ENCODE measurements at places on chromosomes 6 and 20.

GRCh38 chr6:3532296-3532916, 75.6 kb upstream of the SLC22A23 start:
- no peak for DNase-seq

DNA sequence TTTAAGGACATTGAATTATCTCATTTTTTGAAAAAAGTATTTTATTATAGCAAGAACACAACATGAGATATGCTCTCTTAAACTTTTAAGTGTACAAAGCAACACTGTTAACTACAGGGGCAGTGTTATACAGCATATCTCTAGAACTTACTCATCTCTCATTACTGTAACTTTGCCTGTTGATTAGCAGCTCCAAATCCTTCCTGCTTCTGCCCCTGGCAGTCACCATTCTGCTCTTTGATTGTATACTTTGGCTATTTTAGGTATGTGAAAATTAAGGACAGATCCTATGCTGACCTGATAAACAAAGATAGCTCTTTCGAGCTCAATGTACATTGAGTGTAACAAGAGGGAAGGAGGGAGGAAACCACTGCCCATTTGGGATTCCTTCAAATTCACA, 1349.8 kb upstream of the GJE1 start:
- no peak for DNase-seq

DNA sequence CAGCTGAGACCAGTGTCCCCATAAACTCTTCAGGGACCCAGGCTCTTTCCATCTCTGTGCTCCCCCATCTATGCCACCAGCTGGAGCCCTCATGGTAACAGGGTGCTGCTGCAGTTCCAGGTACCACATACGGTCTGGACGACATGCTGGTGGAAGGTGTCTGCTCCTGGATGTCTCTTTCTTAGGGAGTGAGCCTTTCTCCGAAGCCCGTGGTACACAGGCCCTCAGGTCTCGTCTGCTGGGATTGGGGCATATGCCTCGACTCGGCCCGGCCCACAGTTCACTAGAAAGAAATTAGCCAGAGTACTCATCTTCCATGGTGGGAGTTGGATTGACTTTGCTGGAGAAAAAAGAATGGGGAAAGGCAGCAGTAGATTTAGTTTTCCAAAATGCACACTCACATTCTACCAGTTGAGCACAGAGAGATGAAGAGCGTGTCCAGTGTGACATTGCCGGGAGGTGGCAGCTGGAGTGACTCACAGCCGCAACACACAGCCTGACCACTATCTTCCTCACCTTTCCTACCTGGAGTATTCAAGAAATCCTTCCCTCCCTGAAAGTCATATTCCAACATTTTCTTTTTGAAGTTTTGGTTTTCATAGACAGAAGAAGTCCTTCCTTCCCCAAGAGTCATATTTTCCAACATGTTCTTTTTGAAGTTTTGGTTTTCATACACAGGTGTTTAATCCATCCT, 18.6 kb upstream of the SPO11 start:
- DNase-seq, result no peak

DNA sequence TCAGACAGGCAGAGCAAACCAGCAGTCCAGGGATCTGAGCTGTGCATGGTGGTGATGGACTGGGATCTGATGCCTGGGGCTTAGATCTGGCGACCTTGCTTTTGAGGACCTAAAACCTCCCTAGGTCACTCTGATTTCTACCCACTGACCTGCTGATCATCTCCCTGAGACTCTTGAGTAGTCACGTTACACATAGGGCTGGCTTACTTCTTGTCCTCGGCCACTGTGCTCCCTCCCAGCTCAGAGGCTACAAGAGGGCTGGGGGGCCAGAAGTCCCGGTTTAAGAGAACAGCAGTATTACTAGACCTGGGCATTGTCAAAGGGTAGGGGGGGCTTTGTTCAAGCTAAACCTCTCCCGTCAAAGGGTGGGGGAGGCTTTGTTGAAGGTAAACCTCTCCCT, 5.5 kb downstream of the DYNLT1 start:
- no peak for DNase-seq

DNA sequence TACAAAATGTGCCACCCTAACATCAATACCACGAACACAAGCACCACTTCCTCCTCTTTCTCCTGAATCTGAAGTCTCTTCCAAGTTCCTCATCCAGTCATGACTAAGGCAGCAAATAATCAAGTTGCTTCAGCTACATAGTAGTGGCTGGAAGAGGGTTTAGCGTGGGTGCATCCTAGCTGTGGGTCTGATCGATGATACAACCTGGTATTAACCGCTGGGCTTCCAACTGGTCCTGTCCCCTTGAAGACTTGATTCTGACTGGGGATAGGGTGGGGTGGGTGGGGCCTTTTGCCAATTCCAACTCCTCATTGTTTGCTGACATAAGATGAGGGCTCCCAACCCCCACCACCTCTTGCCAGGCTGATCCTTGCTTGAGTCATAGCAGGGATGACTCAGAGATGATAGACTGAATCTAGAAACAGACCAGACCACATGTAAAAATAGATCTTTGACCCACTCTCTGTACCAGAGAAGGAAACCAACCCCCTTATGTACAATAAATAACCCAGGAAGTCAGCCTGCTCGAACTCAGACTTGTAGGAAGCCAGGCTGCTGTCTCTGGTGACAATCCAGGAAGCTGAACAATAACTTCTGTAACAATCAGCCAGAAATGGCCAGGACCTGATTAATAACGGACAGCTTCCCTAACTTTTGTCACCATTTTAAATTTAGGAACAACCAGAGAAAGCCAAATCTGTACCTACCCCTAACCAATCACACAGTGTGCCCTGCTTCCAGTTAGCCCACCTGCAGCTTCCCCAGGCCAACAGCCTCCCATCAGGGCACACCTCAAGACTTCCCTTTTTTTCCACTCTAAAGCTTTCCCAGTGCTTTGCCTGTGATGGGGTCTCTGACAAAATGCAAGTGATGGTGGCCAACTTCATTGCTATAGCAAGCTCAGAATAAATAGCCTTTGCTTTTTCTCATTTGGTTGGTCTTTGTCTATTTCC, 68.9 kb upstream of the FAM184A start:
- DNase-seq, result peak; percentile 65

GRCh38 chr20:56005389-56005715, at the start of gene CBLN4:
Gene CBLN4 (minus strand): TSS chr20:56005519. CDS start chr20:56004171, 1,348 bp downstream.
- DNase-seq, result no peak

DNA sequence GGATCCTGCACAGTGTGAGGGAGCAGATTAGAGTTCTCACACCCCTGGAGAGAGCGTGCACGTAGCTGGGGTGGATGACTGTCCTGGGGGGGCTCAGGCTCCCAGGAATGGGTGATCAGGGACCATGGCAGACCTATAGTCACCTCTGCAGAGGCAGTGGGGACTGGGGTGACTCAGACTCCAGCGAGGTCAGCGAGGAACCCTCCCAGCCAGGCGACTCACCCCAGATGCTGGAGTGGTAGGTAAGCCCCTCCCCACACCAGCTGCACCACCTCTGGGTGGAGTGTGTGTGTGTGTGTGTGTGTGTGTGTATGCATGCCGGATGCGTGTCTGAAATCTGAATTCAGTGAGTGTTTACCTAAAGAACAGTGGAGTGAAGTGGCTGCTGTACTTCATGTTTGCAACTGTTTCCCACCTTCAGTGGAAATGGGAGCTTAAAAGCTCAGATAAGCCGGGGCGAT, 17.4 kb upstream of the GTSF1L start:
- no peak for DNase-seq

- DNase-seq, result no peak
Observed at GRCh38 chr20:50655311-50655880, 35.9 kb downstream of the RIPOR3 start.

GRCh38 chr20:35448788-35449373, 6.5 kb upstream of the CEP250 start:
- DNase-seq, result no peak

DNA sequence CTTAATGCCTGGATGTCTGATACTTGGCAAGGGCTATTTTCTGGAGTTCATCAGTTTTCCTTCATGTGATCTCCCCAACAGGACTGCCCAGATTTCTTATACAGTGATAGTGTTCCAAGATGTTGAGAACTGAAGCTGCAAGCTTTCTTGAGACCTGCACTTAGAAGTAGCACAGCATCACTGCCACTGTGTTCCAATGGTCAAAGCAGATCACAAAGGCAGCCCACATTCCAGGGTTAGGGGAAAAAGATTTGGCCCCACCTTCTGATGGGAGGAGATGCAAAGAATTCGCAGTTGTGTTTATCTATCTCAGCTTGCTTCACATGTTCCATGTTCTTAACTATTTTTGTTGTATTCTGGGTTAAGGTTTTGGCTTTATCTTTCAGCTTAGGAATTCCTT, 78.2 kb downstream of the GPX5 start:
- DNase-seq, result no peak

DNA sequence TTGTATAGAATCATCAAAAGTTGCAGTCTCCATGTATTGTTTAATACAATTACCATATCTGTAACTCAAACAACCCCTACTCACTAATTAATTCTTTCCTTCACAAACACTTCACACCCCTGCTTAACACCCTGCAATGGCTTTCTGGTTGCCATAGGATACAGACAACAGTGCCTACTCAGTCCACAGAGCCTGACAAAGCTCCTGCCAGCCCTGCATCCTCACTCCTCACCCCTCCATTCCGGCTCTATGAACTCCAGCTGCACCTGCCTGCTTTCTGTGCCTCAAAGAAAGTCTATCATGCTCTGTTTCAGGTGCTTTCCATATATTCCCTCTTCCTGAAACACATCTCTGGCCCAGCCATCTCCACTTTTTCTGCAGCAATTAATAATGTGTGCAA, 253.4 kb downstream of the HACE1 start:
- no peak for DNase-seq

GRCh38 chr20:57615445-57615811, 4.8 kb downstream of the ZBP1 start:
- DNase-seq, result no peak
